ENCODE measurements at places on chromosomes 6 and 20.

DNA sequence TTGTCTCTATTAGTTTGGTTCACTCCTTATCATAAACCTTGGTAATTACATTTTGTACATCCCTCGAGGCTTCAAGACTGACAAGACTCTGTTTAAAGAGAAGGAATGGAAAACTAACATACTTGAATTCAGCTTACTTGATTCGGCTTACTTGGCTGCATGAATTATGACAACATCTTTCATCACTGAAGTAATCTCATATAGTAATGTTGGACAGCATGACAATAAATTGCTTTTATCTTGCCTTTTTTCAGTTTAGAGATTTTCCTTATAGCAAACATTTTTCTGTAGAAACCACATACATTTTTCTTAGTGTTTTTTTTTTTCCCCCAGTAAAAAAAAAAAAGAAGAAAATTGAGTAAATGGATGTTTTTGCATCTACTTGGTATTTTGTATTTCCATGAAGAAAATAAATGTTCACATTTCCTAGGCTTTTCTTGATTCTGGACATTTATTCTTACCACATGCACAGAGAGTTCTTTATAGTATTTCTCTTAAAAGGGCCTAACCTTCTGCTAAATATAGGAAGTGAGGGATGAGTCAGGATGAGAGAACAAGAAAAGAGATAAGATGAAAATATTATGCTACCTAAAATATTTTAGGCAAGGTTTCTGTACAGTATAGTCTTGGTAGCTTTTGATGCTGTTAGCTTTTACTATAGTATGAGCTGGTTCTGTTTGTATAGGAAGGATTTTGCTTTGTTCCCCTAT is 101.0 kb upstream of the HDGFL1 start:
- no peak for DNase-seq

GRCh38 chr6:33040157-33040556 is 30.8 kb upstream of the HLA-DOA start:
- DNase-seq = no peak

DNA sequence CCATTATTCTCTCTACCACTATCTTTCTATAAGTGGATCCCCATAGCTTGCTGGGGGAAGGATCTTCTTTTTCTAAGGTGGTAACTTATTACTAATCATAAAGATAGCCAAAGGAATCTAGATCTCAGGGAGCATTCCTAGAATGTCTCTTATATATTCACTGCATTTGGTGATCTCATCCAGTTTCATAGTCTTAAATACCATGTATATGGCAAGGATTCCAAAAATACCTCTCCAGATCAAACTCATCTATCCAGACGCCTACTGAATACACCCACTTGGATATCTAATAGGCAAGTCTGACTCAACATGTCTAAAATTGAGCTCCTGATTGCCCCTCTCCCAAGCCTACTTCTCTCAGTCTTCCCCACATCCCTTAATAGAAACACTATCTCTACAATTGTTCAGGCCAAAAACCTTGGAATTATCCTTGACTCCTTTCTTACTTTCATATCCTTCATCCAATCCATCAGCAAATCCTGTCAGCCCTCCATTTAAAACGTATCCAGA is 264.4 kb downstream of the HACE1 start:
- no peak for DNase-seq

GRCh38 chr20:17129089-17129488 is 97.8 kb upstream of the PCSK2 start:
- no peak for DNase-seq
